Vagina (tissue), 2 donors: ENCODE measurements at places on chromosomes 2 and 18. TPM values are rescaled to one million over a fixed set of nuclear protein-coding genes. Genes with fewer than 3 reads are reported as not detected.
A peak's percentile ranks its signal among the peaks of the same experiment; 100 is the strongest.

DNA sequence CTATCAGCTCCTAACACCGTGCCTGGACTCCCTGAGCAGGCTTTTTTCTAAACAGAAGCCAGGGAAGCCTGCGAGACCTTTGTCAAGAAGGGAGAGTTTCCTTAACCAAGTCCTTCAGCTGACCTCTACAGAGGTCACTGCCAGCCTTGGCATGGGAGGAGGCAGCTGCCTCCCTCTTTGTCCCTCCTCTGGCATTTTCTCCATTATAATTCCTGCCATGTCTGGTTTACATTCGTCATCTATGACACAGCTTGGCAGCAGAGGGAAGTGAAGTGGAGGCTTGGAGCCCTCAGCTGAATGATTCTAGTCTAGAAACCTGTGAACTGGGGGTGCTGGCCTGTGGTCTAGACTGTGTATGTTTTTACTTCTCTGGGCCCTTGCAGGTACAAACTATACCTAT is 22.5 kb downstream of the LIPG start:
- H3K4me3 ChIP-seq = no peak overlapping the region
- DNase-seq = no peak
- no peaks in the 10 kb centered on the region for H3K27me3 ChIP-seq
- no peaks in the 10 kb centered on the region for H3K36me3 ChIP-seq
- H3K4me1 ChIP-seq = no peaks in the 10 kb centered on the region

DNA sequence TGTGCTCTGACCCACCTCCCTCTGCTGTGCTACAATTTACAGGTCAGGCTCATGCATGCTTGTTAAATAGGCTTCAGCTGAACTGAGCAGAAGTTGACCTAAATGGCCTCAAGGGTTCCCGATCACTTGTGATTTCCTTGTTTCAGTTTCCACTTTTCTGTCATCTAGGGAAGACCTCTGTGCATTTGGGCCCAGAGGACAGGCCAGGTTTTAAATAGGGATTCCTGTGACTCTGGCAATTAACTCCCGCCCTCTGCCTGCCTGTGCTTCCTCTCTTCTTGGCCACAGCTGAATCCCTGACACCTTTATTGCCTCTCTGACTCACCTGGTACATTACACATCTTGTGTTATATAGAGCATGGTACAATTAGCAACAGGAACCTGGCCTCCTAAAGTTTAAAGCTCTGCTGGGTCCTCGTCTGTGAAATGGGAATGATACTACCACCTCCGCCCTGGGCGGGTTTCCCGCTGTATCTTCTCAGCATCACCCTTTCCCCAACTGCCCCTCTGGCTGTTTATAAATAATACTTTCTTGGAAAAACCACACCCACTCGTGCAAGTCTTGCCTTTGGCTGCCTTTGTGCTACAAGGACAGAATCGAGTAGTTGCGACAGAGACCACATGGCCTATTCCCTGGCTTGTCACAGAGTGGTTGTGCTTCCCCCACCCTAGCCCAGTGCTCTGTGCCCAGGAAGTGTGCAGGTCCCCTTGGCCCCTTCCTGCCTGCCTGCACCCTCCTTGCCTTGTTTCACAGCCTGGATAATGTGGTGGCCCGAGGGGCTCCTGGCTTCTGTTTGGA is 7.9 kb downstream of the CABLES1 start:
- no peak for DNase-seq
- no peaks in the 10 kb centered on the region for H3K27me3 ChIP-seq
- peaks cover 42% of the 10 kb centered on the region for H3K4me1 ChIP-seq
- peak overlapping the region; percentile 73 for H3K27ac ChIP-seq

GRCh38 chr2:113212245-113213060 is 38.7 kb downstream of the PSD4 start:
- H3K36me3 ChIP-seq = no peaks in the 10 kb centered on the region
- no peaks in the 10 kb centered on the region for H3K27me3 ChIP-seq
- no peak overlapping the region for H3K4me3 ChIP-seq
- peak overlapping the region; percentile 92 for H3K27ac ChIP-seq
- H3K4me1 ChIP-seq = peaks cover 53% of the 10 kb centered on the region

DNA sequence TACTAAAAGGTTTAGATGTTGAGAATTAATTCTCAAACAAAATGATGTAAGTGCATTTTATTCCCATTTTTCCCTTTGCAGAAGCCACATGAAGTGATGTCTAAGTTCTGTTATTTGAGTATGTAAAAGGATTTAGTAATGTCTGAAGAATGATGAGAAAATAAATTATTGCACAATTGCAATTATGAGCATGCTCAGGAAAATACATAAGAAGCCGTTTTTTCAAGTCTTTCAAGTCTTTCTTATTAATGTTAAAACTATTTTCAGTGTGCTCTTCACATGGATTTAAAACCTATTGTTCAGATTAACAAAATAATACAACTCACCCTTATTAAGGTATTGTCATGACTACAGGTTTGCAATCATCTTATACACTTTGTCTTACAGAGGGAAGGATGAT is 331.4 kb upstream of the NETO1 start:
- H3K36me3 ChIP-seq = no peaks in the 10 kb centered on the region
- H3K4me3 ChIP-seq = no peak overlapping the region
- H3K4me1 ChIP-seq = no peaks in the 10 kb centered on the region
- H3K27me3 ChIP-seq = no peaks in the 10 kb centered on the region
- DNase-seq = no peak

DNA sequence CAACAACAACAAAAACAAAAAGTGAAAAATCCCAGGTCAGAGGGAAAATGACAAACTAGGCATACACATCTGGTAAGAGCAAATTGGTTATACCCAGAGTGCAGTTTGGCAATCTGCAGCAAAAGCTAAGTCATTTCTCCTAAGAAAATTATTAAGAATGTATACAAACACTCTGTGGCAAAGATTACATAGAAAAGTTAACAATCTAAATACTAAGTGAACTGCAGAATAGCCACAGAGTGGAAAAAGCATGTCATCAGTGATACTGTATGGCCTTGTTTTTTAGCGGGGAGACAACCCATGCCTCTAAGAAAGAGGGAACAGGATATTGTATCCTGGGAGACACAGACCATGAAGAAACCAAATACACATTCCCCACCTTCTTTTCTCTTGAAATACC is 136.0 kb upstream of the ITGB6 start:
- H3K4me3 ChIP-seq = no peak overlapping the region
- no peaks in the 10 kb centered on the region for H3K36me3 ChIP-seq
- H3K27ac ChIP-seq = no peak overlapping the region
- no peak for DNase-seq
- H3K4me1 ChIP-seq = peaks cover 50% of the 10 kb centered on the region

- no peaks in the 10 kb centered on the region for H3K27me3 ChIP-seq
- H3K4me1 ChIP-seq = no peaks in the 10 kb centered on the region
- no peak overlapping the region for H3K4me3 ChIP-seq
- no peaks in the 10 kb centered on the region for H3K36me3 ChIP-seq
- DNase-seq = no peak
- no peak overlapping the region for H3K27ac ChIP-seq
Observed at GRCh38 chr2:211745295-211746097, 793.1 kb downstream of the ERBB4 start.

DNA sequence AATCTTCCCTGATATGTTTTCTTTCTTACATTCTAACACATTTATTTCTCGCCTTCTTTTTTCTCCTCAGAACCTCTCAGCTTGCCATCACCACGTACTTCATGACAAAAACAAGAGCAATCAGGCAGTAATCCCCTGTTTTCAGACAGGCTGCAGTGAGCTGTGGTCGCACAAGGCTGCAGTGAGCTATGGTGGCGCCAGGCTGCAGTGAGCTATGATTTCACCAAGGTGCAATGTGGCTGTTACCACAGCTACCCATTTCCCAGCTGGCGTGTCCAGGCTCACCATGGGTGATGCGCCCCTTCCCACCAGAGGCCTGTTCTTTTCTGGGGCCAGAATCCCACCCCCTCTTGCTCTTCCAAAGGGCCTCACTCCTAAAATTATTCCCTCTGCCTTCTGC is 25.8 kb downstream of the TCF23 start:
- DNase-seq = no peak
- no peak overlapping the region for H3K4me3 ChIP-seq
- H3K27ac ChIP-seq = no peak overlapping the region
- H3K27me3 ChIP-seq = no peaks in the 10 kb centered on the region

The FBXO15 gene
- total RNA-seq = not detected

The STARD6 gene
- total RNA-seq = not detected

The MERTK gene
- total RNA-seq = 15.7 TPM

DNA sequence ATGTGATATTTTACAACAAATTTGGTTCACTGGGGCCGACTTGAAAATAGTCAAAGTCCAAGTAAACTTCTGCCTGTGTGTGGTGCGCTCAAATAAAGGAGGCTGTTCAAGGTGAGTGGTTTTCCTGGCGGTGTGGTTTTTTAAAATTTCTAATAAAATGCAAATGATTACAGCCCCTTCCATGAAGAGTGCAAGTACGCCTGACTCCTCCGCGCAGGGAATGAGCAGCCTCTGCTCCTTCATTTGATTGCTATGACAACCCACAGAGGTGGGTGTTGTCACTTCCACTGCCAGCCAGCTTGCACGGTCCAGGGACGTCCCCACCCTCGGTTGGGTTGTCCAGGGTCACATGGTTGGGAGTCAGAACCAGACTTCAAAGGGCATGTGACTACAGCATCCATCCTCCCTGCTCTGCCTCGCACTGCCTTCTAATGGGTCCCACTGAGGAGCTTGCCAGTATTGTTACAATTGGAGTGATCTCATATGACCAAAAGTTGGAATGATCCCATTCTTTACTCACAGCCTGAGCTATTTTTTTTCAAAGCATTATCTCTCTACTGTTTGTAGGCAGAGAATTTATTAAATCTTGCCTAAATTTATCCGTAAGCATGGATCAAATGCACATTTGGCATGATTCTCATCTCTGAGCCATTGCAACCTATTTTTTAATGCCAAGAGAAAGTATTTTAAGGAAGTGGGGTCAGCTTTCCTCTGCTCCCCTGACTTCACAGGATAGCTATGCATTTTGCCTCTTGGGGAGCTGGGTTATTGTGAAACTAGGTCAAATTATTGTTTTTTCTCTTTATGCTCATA is 121.3 kb downstream of the AGAP1 start:
- no peak for DNase-seq
- H3K27me3 ChIP-seq = no peaks in the 10 kb centered on the region
- no peaks in the 10 kb centered on the region for H3K36me3 ChIP-seq
- H3K27ac ChIP-seq = peak overlapping the region; percentile 53

GRCh38 chr2:130288467-130289403 is 54.0 kb upstream of the IMP4 start:
- no peak for DNase-seq
- H3K4me1 ChIP-seq = no peaks in the 10 kb centered on the region
- no peaks in the 10 kb centered on the region for H3K27me3 ChIP-seq
- no peak overlapping the region for H3K4me3 ChIP-seq
- no peak overlapping the region for H3K27ac ChIP-seq
- H3K36me3 ChIP-seq = no peaks in the 10 kb centered on the region

GRCh38 chr2:237704501-237705434 is 77.4 kb downstream of the LRRFIP1 start:
- H3K27me3 ChIP-seq = no peaks in the 10 kb centered on the region
- no peak for DNase-seq
- peaks cover 3% of the 10 kb centered on the region for H3K36me3 ChIP-seq
- peak overlapping the region; percentile 83 for H3K27ac ChIP-seq
- peaks cover 90% of the 10 kb centered on the region for H3K4me1 ChIP-seq

- H3K36me3 ChIP-seq = no peaks in the 10 kb centered on the region
- H3K4me1 ChIP-seq = no peaks in the 10 kb centered on the region
- no peaks in the 10 kb centered on the region for H3K27me3 ChIP-seq
- H3K27ac ChIP-seq = no peak overlapping the region
Observed at GRCh38 chr18:77271576-77272481, 22.2 kb downstream of the GALR1 start.

The SKOR2 gene
- total RNA-seq = not detected

GRCh38 chr18:901761-902160 is 2.9 kb upstream of the ADCYAP1 start:
- DNase-seq = no peak
- no peak overlapping the region for H3K27ac ChIP-seq
- H3K4me3 ChIP-seq = no peak overlapping the region
- no peaks in the 10 kb centered on the region for H3K36me3 ChIP-seq
- peaks cover 17% of the 10 kb centered on the region for H3K27me3 ChIP-seq

DNA sequence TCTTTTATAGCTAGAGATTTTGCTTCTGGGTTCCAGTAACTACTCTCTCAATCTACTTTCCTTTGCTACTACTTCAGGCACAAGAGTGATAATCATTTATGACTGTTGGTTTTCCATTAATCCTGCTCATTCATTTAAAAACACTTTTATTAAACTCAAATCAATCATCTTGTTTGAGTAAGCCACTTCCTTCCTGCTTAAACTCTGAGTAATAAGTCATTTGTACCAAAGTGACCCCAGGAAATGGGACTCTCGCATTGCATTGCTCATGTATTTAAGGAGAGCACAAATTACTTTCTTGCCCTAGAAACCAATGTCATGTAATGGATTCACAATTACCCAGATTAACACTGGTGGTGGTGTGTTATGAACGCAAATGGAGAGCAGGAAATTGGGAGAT is 270.7 kb upstream of the HNMT start:
- H3K4me1 ChIP-seq = no peaks in the 10 kb centered on the region
- DNase-seq = no peak
- no peaks in the 10 kb centered on the region for H3K36me3 ChIP-seq
- no peaks in the 10 kb centered on the region for H3K27me3 ChIP-seq

GRCh38 chr2:112661656-112662305 is 16.0 kb downstream of the SLC20A1 start:
- peaks cover 7% of the 10 kb centered on the region for H3K4me1 ChIP-seq
- no peaks in the 10 kb centered on the region for H3K27me3 ChIP-seq
- no peak overlapping the region for H3K4me3 ChIP-seq
- H3K27ac ChIP-seq = no peak overlapping the region
- H3K36me3 ChIP-seq = peaks cover 5% of the 10 kb centered on the region

DNA sequence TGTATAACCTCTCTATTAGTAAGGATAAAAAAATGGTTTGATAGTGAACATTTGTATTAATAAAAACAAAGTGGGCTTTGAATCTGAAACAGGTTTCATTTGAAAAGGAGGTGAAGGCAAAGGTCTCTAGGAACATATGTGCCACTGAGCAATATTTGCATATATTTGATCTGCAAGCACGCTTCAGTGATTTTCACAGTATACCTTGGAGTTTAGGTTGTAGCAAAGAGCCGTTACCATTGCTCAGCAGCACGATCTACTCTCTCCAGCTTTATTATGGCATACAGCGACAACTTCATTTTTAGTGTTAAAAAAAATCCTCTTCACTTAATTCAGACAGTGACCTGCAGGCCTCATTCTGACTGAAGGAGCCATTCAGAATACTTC is 75.8 kb upstream of the ZEB2 start:
- H3K27me3 ChIP-seq = no peaks in the 10 kb centered on the region
- no peak overlapping the region for H3K27ac ChIP-seq
- H3K36me3 ChIP-seq = no peaks in the 10 kb centered on the region
- no peaks in the 10 kb centered on the region for H3K4me1 ChIP-seq
- DNase-seq = no peak
- no peak overlapping the region for H3K4me3 ChIP-seq

The EDAR gene
- 0.74 TPM for total RNA-seq

DNA sequence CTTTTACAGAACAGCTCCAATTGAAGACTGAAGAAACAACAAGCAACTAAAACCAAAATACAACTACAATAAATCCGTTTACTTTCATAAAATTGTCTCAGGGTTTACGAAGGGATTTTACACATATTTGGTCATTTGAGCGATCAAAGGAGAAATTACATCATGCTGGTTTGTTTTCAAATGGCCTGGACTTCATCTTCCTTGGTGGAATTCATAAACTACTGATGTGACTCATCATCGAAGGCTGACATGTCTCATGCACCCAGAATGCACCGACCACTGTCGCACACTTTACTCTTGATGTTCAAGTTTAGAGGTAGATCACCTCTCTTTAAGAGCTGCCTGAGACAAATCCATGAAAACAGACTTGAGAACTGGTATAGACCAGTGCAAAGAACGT is 25.6 kb upstream of the PMAIP1 start:
- DNase-seq = no peak
- H3K4me3 ChIP-seq = no peak overlapping the region
- no peak overlapping the region for H3K27ac ChIP-seq
- no peaks in the 10 kb centered on the region for H3K27me3 ChIP-seq

The EHD3 gene
- 10.3 TPM for total RNA-seq
